Kidney (tissue), 22 donors: ENCODE measurements at places on chromosomes 12 and 14. TPM values are rescaled to one million over a fixed set of nuclear protein-coding genes. Genes with fewer than 3 reads are reported as not detected.

AMN1 gene
- polyA plus RNA-seq, result 13.9 TPM

CPM gene
- 35.7 TPM for polyA plus RNA-seq

SIX1 gene
- 0.13 TPM for polyA plus RNA-seq

TTC9 gene
- 2.6 TPM for polyA plus RNA-seq

TMBIM4 gene
- polyA plus RNA-seq, result 179 TPM

TRMT5 gene
- 5.6 TPM for polyA plus RNA-seq
